ENCODE measurements at places on chromosomes 1 and 21. TPM values are rescaled to one million over a fixed set of nuclear protein-coding genes. Genes with fewer than 3 reads are reported as not detected.
A peak's percentile ranks its signal among the peaks of the same experiment; 100 is the strongest.

DNA sequence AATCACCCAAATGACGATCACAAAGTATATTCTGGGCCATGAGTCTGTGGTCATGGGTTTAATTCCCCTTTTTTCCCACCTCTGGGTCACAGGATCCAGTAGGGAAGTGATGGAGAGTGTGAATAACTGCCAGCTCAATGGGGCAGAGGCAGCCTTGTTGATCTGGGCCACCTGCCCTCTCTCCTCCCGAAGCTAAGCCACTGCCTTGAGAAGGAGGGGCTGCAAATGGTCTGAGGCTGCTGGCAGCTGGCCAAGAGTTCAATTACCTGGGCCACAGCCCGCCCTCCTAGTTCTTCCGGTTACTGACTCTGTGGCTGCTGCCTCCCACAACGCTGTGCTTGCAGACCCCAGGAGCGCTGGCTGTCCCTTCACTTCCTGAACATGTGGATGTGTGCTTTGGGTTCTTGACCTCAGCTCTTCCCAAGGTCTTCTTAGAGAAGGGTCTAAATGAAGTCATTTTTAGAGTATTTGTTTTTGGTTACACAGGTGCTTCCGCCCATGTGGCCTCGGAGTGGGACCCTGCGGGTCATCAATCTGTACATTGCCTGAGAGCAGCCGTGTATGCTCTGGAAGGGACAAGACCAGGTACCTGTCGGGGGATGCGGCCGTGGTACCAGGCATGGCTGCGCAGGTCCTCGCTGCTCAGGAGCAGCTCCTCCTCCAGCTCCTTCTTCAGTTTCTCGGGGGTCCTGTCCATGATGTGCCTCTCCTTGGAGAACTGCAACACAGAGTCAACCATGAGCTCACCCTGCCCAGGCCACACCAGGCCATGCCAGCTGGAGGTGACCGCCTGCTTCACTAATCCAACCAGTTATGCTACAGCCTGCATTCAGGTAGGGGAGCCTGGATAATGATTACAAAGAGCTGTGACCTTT is 89.7 kb downstream of the BCAR3 start:
- peak; percentile 23 for DNase-seq

GRCh38 chr1:67460676-67461500 is 30.7 kb upstream of the SERBP1 start:
- DNase-seq = no peak

- no peak for DNase-seq
These were observed 35.9 kb downstream of the KCNA2 start for GRCh38 chr1:110570307-110570706.

DNA sequence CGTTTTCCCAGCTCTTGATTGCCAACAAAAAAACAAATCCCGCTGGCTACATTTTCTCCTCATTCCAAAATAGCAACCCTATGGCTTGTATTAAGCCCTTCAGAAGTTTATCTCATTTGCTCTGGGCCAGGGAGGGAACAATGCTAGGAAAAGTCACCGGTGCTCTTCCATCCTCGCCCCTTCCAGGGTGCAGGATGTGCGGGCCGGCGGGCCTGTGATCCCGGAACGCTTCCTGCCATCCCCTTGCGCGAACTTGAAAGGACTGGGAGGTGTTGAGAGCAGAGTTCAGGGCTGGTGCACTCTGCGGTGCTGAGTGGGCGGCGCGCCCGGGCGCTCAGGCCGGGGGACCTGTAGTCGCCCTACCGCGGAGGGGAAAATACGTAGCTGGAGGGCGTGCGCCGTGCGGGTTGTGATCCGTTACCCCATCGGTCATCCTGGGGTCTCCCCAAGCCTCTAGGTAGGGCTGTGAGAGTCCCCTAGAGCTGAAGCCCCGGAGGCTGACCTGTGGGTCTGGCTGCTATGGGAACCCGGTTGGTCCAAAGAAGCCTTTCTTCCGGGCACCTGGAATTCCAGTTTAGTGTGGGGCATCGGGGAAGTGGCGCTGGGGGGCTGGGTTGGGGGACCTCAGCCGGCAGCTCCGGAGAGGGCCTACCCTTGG is 13.1 kb downstream of the NR5A2 start:
- DNase-seq = no peak

- DNase-seq = no peak
These were observed 588.3 kb downstream of the LMO4 start for GRCh38 chr1:87916965-87917364.

DNA sequence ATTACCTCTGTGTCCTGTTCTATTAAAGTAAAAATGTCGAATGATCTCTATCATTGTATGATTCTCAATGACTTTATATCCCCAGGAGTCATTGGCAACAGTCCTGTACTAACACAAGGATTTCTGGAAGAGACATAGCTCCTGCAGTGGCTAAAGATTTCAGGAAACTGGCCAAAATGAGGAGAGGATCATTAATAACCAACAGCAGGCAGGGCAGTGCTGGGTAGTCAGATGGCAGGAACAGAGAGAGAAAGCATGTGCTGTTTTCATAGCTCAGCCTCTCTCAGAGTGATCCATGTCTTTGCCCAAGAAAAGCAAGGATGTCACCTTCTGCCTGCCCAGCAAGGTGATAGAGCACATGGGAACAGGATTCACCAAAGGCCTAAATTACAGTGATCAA is 604.7 kb upstream of the PLXNA2 start:
- no peak for DNase-seq

DNA sequence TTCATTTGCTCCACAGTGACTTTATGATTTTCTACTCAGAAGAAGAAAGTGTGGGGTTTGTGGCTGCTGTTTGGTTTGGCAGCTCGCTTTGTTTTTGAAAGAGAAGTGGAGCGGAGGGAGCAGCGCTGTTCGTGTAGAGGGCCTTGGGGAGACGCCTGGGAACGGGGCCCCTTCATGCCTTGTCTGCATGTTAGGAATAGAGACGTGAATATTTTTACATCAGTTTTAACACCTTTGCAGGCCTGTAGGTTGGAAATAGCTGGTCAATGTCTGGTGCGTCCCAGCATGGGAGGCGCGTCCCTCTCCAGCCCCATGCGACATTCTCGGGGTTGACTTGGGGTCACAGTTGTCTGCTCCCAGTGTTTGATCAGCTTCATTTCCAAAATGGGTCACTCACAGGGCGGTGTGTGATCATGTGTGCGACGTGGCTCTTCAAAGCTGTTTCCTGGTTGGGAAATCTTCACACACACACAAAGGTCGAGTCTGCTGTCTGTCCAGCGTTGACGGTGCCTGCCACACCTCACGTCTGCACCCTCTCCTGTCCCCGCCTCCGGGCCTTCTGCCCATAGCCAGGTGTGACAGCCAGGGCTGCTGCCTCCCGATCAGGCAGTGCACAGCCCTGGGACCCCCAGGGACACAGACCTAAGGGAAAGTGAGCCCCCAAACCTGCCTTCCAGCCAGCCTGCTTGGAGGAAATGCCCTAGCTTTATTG is 149.2 kb downstream of the PSMG1 start:
- no peak for DNase-seq

DNA sequence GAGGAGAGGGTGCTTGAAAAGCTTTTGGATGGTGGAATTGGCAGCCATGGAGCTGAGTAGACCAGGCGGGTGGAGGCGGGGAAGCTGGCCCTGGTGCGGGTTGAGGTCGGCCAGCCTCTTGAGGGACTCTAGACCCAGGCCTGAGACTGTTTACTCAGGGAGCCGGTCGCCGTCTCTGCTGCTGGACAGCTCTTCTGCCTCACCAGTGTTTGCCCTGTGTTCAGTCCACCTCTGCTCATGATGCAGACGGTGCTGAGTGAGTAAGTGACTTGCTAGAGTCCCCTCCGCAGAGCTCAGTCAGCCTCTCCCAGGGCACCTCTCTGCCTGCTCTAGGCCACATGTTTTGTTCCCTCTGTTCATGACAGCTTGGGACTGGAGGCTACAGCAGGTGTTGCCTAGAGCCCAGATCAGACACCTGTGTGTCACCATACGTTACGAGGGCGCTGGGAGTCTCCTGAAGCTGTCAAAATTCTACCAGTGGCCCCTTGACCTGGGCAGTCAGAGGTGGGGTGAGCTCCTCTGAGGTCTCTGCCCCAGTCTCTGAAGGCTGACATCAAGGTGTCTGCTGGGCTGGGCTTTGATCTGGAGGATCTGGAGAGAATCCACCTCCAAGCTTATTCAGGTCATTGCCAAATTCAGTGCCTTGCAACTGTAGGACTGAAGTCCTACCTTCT is 73.5 kb upstream of the WNT4 start:
- no peak for DNase-seq

GRCh38 chr21:39788383-39788782 is 43.4 kb downstream of the IGSF5 start:
- DNase-seq = no peak

- DNase-seq = no peak
These were observed 27.8 kb upstream of the PWP2 start for GRCh38 chr21:44079446-44079845.

DNA sequence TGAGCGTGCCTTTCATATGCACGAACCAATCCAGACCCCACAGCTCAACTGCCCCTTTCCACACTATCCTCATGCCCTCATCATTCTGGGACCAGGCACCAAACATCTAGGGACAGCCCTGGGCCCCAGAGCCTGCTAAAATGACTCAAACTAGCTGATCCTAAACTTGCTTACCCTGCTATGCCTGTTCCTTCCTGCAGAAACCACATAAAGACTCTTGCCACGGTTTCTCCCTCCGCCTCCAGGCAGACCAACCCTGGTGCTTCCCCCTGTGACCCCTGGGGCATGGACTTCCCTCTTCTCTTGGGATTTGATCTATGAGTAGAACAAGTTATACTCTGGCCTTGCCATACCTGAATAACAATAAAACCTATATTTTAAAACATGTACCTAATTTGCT is 138.0 kb upstream of the CD34 start:
- DNase-seq = no peak

GRCh38 chr1:61274939-61275338 is 192.6 kb downstream of the NFIA start:
- no peak for DNase-seq

GRCh38 chr1:185166106-185166505 is 9.1 kb downstream of the SWT1 start:
- DNase-seq = no peak

GRCh38 chr1:232260045-232260444 is 369.9 kb downstream of the SIPA1L2 start:
- no peak for DNase-seq

DNA sequence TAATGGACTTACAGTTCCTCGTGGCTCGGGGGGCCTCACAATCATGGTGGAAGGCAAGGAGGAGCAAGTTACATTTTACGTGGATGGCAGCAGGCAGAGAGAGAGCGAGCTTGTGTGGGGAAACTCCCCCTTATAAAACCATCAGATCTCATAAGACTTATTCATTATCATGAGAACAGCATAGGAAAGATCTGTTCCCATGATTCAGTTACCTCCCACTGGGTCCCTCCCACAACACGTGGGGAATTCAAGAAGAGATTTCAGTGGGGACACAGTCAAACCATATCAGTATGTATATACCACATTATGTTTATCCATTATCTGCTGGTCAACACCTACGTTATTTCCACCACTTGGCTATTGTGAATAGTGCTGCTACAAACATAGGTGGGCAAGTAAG is 352.3 kb upstream of the B3GALT2 start:
- DNase-seq = peak; percentile 30

DNA sequence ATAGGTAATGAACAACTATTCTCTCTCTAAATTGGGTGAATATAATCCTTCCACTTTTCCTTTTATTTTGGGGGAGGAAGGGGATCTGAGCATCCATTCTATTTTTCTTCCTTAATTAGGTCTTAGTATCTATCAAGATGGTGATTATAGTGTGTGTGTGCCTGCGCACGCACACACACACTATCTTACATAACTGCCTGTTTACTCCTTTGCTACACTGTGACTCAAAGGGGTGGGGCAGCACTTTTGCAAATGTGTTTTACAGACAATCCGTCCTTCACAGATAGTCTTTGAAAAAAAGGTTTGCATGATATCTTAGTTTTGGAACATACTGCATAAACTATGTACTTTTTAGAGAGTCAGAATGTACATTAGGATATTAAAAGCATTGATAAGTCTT is 191.5 kb downstream of the SDCCAG8 start:
- DNase-seq = no peak

GRCh38 chr1:59703226-59703917 is 111.4 kb upstream of the HOOK1 start:
- no peak for DNase-seq

DNA sequence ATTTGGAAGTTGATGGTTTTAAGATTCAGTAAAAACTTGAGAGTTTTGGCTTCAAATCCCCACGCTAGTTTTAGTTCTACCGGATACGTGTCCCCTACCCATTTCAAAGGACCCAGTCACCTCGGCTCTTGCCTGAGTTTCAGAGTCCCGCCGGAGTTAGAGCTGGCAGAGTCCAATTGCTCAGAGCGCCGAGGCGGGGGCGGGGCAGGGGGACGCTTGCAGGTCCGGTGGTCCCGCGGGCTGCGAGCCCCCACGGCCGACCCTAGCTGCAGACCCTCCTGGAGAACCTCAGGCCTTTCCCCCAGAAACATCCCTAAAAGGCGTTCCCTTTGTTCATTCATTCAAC is 765 bp upstream of the VPS45 start:
- peak; percentile 62 for DNase-seq

GRCh38 chr1:185338719-185339622 is 21.9 kb upstream of the IVNS1ABP start:
- peak; percentile 30 for DNase-seq

- DNase-seq = no peak
These were observed 6.9 kb upstream of the IL22RA1 start for GRCh38 chr1:24149866-24150233.

GRCh38 chr1:22788254-22788661 is 77.6 kb downstream of the EPHB2 start:
- DNase-seq = no peak

- DNase-seq = no peak
These were observed 18.7 kb upstream of the CRB1 start for GRCh38 chr1:197249324-197249723.

- no peak for DNase-seq
These were observed 2.1 kb upstream of the RGS1 start for GRCh38 chr1:192573499-192573898.

DNA sequence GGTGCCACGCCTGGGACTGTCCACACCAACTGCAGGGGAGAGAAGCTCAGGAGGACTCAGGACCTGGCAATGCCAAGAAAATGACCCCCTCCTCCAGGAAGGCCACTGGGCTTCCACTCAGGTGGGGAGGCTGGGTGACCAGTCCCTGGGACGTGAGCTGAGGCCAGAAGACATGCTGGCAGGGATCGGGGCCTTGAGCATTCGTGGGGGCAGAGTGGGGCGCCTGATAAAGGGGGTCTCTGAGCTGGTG is 15.3 kb upstream of the COL6A2 start:
- DNase-seq = no peak

IPP gene
- total RNA-seq = 12.8 TPM

CFHR3 gene
- not detected for total RNA-seq

ATP1A1 gene
- 228 TPM for total RNA-seq

HRNR gene
- total RNA-seq = not detected

MASP2 gene
- not detected for total RNA-seq

ADAM30 gene
- not detected for total RNA-seq

OR2L2 gene
- 0.35 TPM for total RNA-seq

ILDR2 gene
- 0.67 TPM for total RNA-seq

KIF2C gene
- 1.5 TPM for total RNA-seq

GBP6 gene
- total RNA-seq = 0.47 TPM
